Hematopoietic multipotent progenitor cell treated with erythropoietin and hydrocortisone succinate and interleukin-3 and kit ligand, for 15 days (in vitro differentiated cells): ENCODE measurements at places on chromosomes 4 and X.

GRCh38 chr4:60605646-60606354 lies 594.3 kb upstream of the ADGRL3 start:
- no peak for DNase-seq

DNA sequence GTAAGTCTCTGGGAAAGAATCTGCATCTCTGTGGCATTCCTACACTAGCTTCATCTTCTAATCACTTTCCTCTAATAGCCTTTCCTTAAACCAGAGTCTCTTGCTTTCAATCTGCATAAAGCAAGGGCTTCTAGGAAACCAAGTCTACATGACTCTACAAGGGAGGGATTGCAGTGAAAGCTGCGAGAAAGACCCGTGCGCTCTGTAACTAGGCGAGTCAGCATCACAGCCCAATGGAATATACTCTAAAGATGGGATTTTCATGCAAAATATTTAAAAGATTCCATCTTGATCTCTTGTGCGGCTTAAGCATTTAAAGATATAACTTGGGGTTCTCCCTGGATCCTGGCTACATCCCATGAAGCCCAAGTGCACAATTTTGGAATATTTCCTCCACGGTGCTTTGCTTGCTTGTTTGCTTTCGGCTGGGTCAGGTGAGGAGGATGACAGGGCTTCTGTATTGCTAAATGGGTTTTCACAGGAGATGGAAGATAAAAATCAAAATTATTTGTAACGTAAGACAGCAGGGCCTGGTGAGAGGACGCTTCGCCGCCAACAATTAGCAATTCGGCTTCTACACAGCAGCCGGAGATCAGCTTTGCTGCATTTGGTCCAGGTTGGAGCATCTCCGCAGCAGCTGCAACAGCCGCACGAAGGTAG lies 687 bp upstream of the GRIA2 start:
- DNase-seq, result no peak

DNA sequence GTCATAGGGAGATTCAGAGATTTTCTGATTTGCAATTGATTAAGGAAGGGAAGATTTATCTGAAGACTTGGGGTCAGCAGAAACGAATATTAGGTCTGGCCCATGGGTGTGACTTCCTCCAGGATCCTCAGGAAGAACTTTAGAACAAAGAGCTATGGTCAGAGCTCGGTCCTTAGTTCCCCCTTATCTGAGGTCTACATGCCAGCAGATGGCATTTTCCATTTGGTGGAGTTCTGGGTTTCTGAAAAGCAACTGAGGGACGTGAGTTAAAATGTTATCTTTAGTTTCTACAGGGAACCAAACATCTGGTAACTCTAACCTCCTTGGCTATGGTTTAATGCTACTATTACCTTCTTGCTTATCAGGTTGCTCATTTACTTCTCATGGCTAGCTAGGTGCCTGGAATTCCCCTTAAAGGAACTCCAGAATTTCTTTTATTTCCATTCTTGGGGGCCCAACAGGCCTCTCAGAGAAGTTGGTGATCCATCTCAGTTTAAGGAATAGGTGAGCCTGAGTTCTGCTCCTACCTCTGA lies 40.7 kb downstream of the KLF3 start:
- no peak for DNase-seq

DNA sequence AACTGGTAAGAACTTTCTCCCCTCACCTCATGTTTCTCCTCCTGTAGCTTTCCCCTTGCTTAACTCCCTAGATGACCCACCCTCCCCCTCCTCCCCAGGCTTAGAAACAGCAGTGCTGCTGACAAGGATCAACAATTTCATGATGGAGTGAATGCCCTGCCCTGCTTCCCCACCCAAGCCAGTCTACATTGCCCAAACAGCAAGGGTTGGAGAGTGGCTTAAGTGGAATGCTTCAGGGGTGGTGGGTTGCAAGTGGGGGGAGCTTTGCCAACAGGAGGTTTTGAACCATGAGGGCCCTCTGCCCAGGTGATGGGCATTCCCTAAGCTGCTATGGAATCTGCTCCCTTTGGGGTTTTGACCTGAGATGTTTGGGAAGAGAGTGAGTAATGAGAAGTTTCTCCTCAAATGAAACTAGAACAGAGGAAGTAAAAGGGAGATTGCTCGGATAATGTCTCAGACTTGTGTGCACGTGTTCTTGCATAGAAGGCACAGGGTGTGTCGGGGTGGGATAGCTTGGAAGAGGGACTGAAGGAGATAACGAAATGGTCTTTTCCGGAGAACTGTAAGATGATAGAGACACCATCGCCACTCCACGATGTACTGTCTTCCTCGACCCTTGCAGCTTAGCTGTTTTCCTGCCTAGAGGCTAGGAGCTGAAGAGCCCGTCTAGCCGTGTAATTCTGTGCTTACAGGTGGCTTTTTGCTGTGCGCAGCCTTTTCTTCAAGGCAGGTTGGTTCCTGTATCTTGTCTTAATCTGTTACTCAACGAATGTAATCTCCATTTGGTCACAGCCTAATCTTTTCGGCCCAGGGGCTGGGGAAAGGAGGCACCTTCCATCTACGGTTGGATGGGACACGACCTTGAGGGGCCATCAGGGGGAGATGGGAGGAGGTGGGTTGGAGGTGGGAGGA lies 10.1 kb downstream of the GDPD2 start:
- no peak for DNase-seq

DNA sequence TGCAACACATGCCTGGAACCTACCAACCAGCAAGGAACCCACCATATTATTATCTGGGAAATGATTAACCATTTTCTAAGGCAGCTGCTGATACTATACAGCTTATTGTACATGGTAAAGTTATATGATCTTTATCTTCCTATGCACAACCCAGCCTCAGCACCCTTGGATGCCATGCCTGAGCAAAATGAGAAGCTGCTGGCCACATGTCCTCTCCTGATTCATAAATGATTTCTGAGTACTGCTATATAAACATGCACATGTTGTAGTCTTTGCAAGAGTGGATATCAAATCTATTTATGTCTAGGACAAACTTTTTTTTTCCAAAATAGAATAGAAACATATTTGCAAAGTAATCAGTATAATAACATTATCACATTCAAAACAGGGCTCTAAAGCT lies 1043.6 kb downstream of the CCSER1 start:
- no peak for DNase-seq
